NCI-H1048 (cell line): ENCODE measurements at places on chromosomes 6 and 20.

- no peak for DNase-seq
These were observed 16.1 kb upstream of the RAB22A start for GRCh38 chr20:58293453-58293852.

- DNase-seq, result no peak
These were observed 73.0 kb upstream of the FAM8A1 start for GRCh38 chr6:17527076-17527475.

- DNase-seq, result no peak
These were observed 12.4 kb downstream of the HTR1E start for GRCh38 chr6:86949771-86950170.

GRCh38 chr6:80457439-80457933 lies 351.0 kb downstream of the BCKDHB start:
- no peak for DNase-seq
